Activated CD8-positive, alpha-beta memory T cell treated with anti-CD3 and anti-CD28 coated beads for 24 hours (primary cell): ENCODE measurements at places on chromosomes 3 and 15.

DNA sequence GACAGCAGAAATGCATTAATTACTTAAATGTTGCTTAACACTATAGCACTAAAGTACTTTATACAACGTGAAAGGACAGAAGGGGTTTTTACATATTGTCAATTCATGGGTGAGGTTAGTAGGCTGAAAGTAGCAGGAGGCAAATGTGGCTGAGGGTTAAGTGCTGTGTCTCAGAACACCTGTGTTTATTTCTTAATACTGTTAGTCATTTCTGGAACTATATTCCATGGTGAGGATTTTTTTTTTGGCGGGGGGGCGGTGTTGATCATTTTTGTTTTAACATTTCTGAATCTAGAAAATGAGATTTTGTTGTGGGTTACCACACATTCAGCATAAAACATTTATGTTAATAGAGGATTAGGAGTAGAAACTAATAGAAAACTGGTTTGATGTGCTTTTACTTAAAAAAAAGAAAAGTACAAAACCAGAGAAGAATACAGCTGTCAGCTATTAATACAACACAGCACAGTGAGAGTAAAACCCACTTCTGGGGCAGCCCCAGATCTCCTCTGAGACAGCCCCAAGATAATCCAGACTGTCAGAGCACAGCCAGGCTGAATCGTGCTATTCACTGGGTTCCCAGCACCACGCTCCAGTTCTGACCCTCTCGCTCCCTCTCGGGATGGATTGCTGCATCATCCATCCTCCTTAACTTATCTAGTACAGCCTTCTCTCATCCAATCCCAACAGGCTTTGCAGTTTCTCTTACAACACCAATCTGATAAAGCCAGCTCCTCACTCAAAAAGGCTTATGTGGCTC, 307.7 kb downstream of the TUSC7 start:
- DNase-seq = no peak

DNA sequence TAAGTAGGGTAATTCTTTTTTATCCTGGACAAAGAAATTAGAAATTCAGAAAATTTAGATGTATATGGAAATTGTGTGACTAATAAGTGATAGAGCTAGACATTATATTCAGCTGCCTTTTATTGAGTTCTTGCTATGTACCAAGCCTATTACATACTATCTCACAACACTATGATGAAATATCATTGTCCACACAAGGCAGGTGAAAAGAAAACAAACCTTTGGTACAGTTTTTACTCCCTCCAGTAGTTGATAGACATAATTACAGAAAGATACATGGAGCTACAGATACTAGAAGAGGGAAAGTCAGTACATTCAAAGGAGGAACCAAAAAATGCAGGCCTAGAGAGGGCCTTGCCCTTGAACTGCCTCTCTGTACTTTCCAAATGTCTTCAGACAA, 4.8 kb downstream of the IQCH start:
- DNase-seq = no peak

- DNase-seq = no peak
Observed at GRCh38 chr3:126995926-126996512, 13.1 kb downstream of the PLXNA1 start.

DNA sequence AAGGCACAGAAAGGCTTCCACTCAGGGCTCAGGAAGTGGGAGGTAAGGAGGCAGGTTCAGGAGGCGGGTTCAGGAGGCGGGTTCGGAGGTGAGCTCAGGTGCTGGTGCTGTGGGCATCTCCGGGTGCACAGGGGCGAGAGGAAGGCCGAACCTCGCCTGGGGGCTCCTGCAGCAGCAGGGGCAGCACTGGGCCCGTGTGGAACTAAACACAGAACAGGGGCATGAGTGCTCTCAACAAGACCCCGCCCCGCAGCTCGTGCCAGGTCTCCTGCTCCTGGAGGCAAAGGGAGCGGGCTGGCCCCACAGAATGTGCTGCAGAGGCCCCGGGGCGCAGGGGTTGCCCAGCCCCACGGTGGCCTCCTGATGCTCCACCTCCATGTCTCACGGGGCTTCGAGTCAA, 13.7 kb downstream of the ZDHHC19 start:
- no peak for DNase-seq

GRCh38 chr3:121477589-121477988, 68.2 kb downstream of the POLQ start:
- DNase-seq = no peak

- no peak for DNase-seq
Observed at GRCh38 chr15:66045542-66045941, 176.3 kb downstream of the RAB11A start.
